ENCODE measurements at places on chromosomes 5 and 9.

DNA sequence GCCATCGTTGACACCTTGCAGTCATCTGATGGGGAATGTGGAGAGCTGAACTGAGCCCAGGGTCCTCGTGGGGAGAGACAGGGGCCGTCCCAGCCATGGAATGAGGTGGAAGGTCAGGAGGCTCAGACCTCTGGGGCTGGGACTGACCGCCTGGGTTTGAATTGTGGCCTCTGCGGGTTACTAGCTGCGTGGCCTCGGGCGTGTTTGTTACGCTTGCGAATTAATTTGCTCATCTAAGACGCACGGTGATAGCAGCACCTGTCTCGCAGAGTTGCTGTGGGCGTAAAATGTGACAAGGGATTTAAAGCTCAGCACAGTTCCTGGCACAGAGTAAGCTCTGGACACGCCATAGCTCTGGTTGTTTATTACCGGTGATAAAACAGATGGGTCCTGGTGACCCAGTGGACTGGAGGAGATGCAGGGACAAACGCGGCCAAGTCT is 19.4 kb upstream of the DAB2IP start:
- DNase-seq: no peak

GRCh38 chr5:13510616-13511015 is 433.9 kb downstream of the DNAH5 start:
- DNase-seq: peak; percentile 44

GRCh38 chr9:107630156-107630555 is 140.6 kb upstream of the KLF4 start:
- DNase-seq: no peak

DNA sequence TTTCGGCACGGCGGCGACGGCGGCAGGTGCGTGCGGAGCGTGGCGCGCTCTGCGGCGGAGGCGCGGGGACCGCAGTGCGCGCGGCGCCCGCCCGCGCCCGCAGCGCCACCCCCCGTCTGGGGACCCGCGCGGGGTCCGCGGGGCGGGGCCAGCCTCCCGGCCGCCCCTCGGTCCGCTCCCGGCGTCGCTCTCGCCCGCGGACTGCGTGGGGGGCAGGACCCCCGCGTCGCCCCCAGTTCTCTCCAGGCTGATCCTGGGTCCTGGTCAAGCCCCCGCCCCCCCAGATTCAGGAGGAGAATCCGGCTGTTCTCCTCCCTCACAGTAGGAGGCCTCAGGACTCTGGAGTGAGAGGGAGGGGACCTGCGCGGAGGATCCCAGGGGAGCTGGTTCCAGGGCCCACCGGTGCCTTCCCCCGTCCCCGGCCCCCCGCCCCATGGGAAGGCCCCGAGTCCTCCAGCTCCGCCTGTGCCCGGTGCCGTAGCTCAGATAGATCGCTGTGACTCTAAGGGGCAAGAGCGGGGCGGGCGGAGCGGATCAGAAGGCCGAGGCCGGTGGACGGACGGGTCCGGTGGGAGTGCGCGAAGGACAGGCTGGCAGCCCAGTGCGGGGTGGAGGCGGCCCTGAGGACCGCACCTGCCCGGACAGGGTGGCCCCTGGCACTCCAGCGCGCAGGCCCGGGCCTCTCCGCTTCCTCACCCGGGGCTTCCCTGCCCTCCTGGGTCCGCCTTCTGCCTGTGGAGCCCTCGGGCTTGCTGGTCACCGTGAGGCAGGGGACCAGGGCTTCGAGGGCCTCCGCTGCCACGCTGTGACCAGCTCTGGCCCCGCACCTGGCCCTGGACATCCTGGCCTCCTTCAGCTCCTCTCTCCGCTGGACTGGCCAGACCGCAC is at the start of gene RNF208:
RNF208 (minus strand) TSS at position 51 of the 888 bp plus-strand sequence. CDS start 1,028 bp downstream, outside the sequence.
- DNase-seq: no peak

GRCh38 chr5:172096207-172096940 is 89.9 kb upstream of the FBXW11 start:
- DNase-seq: no peak

GRCh38 chr9:100990605-100991381 is 37.7 kb upstream of the PLPPR1 start:
- no peak for DNase-seq

- DNase-seq: no peak
Measured at GRCh38 chr9:638152-638551, 203.3 kb upstream of the DMRT1 start.

GRCh38 chr9:14441976-14442651 is 128.2 kb upstream of the NFIB start:
- peak; percentile 69 for DNase-seq

GRCh38 chr9:109017493-109017892 is 4.2 kb upstream of the CTNNAL1 start:
- no peak for DNase-seq

GRCh38 chr5:140345919-140346347 is 470 bp downstream of the HBEGF start:
- DNase-seq: peak; percentile 54

DNA sequence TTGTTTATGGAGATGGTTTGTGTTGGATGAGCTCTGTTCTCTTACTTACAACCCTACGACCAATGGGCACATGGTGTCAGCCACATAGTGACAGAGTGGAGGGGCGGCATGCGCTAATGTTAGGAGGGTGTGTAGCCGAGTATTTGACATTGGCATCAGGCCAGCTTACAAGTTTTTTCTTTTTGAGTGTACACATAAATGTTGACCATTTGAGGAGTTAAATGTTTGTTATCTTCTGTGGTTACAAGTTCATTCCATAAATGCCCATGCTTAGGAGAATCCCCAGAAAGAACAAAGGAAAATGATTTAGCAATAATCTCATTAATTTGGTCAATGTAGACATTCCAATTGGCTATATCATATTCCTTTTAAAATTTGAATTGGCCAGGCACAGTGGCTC is 180.1 kb upstream of the ELL2 start:
- DNase-seq: peak; percentile 74

GRCh38 chr9:8337834-8338766 is 538.5 kb upstream of the DMAC1 start:
- no peak for DNase-seq

- DNase-seq: no peak
Measured at GRCh38 chr9:106622164-106622487, 240.8 kb upstream of the ZNF462 start.

GRCh38 chr5:123265551-123265950 is 157.7 kb downstream of the CEP120 start:
- DNase-seq: no peak

- DNase-seq: no peak
Measured at GRCh38 chr5:66151030-66151429, 6.9 kb downstream of the SREK1 start.

All from HT-29 (cell line).